ENCODE measurements at places on chromosomes 2 and 18.

DNA sequence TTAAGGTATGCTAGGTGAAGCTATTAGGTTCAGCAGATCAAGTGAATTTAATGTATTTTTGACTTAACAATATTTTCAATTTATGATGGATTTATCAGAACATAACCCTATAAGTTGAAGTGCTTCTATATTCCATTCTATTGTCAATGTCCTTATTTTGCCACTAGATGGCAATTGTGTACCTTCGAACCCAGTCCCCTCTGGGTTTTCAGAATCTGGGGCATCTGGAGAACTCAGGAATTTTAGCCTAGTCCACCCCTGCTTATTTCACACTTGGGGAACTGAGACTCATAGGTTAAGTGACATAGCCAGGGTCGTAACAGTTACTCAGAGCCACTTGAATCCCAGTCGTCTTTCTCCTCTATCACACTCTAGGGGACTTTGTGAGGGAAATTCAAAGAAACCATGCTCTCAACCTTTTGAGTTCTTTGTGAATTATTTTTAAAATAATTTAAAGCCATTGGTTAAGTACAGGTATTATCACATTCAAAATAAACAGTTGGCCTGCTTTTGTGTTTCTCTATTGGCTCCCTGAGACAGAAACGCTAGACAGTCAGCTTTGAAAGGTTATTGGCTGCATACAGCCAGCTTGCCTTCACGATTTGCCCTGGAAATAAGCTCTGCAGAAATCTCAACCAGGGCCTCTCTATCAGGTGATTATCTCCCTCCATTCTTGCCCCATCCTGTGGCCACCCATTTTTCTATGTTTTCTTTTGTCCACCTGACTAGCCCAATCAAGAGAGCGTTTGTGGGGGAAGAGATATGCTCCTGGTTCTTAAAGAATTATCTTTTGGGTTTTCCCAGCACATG is 145.0 kb downstream of the TTC27 start:
- no peak for DNase-seq

- no peak for DNase-seq
Measured at GRCh38 chr2:65275141-65275915, 47.7 kb downstream of the ACTR2 start.

DNA sequence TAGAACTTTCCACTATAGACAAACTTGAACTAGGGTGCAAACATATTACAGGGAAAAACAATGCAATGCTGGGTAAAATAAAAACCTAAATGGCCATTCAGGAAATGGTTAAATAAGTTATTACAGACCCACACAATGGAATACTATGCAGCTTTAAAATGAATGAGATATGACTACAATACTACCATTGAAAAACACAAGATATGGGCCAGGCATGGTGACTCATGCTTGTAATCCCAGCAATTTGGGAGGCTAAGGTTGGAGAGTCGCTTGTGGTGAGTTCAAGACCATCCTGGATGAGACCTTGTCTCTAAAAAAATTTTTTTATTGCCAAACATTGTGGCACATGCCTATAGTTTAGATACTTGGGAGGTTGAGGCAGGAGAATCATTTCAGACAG is 6.8 kb downstream of the PECR start:
- DNase-seq, result no peak

DNA sequence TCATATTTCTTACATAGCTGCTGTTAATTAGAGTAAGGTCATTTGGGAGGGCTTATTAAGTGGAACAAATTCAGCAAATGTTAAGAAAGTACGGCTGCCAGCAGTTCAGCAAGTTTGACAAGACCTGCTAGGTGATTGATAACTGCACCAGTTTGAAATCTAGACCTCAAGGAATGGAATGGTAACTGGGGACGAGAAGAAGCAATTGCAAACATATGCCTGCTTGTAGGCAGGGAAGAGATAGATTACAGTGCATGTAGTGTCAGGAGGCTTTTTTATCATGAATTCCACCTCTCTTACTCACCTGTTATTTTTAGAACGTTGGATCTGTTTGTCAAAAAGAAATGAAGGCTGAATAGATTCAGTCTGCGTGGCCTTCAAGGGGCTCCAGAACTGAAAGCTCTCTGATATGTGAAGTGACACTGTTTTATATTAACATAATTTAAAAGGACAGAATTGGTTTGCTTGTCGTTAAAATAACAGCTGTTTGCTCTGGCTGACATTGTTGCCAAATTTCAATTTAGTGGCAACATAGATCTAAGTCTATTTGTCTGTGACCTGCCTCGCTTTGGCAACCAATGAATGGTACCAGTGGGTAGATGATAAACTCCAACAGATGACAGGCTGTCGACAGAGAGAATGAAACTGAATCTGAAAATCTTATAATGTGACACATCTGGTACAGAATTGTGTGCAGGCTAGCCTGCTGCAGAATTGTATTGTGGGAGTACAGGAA is 199.3 kb downstream of the ZNF407 start:
- no peak for DNase-seq

DNA sequence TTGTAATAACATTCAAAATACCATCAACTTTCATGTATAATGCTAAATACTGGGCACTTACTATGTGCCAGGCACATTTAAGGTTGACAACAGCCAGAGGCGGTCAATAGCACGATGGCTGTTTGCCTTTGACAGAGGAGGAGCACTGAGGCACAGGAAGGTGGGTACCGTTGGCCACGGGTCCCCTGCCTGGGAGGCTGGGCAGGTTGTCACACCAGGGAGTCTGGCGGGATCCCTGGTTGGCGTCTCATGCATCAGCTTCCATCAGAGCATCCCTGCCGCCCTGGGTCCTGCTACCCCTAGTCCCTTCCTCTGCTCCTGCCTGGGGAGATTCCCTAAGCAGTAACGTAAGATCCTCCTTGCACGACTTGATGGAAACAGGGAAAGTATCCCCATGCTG is 19.4 kb downstream of the ALLC start:
- no peak for DNase-seq

DNA sequence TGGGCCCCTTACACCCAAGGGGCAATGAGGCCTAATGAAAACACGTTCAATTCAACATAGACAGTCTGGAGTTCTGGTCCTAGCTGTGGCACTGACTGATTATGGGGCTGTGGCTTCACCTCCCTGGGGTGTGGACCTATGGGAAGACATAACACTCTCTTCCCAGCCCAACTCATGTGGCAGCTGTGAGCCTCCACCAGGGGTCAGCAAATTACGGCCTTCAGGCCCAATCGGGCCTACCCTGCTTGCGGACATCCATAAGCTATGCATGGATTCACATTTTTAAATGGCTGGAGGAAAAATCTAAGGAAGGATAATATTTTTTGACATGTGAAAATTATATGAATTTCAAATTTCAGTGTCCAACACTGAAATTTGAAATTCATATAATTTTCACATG is 101.3 kb downstream of the LOXHD1 start:
- no peak for DNase-seq

GRCh38 chr18:12468445-12468844 is 60.7 kb downstream of the PRELID3A start:
- no peak for DNase-seq

DNA sequence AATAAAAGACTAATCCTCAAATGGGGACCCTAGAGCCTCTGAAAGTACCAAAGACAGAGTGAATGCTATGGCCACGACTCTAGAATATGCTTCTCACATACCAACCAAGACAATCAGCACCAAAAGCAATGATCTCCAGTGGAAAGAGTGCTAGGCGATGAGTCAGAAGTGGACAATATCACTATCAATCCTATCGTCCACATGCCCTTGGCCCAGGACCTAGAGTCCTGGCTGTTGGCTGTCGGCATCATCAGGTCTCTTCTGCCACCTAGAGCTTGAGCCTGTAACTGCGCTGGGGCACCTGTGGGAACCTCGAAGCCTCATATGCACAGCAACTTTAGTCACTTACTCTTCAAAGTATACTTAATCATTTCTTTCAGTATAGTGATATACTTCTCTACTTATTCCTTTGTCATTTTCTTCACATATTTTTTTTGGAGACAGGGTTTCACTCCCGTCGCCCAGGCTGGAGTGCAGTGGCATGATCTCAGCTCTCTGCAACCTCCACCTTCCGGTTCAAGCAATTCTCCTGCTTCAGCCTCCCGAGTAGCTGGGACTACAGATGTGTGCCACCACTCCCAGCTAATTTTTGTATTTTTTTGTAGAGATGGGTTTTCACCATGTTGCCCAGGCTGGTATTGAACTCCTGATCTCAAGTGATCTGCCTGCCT is 29.7 kb downstream of the NOL10 start:
- DNase-seq, result no peak

DNA sequence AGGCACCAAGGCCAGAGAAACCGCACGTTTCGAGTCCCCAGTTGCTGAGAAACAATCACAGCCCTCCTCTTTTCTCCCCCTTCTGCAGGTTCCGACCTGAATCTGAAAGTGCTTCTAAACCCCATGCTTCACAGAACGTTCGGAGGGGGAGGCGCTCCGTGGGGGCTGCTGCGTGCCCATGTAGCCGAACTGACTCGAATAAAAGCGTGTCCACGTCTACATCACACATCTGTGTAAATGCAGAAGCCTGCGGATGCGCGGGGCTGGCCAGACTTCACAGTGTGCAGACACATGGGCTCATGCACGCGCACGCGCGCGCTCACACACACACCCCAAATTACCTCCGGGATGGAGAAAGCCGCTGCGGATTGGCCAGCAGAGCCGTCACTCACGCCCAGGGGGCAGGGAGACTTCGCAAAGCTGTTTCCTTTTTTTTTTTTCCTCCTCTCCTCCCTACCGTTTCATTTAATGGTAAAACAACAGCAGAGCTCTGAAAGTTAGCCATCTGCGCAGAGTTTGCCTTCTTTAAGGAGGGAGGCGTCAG is 2.3 kb downstream of the ZNF516 start:
- peak; percentile 96 for DNase-seq

DNA sequence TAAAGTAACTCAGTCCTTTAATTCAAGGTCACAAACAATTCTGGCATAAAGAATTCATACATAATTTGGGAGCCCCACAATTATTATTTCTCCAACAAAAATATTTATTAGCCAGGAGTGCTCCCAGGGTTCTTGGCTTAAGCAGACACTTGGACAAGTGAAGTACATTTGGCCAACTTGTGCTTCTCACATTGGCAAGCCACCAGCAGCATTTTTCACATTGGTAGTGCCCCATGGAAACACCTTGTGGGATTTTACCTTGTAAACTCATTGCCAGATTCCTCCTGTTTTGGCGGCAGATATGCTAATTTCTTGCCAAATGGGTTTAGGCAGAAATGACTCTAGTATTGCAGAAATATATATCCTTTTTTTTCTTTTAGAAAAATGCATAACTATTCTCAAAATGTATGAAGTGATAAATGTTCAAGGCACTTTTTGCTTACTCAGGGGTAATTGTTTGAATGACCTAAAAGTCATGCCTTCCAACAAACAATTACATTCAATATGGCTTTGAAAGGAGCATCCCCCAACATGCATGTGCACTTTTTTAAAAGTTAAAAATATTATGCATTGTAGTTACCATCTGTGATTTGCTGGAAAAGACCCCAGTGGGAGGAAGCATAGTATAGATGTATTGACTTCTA is 113.5 kb downstream of the CSRNP3 start:
- no peak for DNase-seq

GRCh38 chr2:38381381-38382143 is 4.5 kb upstream of the ATL2 start:
- DNase-seq, result no peak

DNA sequence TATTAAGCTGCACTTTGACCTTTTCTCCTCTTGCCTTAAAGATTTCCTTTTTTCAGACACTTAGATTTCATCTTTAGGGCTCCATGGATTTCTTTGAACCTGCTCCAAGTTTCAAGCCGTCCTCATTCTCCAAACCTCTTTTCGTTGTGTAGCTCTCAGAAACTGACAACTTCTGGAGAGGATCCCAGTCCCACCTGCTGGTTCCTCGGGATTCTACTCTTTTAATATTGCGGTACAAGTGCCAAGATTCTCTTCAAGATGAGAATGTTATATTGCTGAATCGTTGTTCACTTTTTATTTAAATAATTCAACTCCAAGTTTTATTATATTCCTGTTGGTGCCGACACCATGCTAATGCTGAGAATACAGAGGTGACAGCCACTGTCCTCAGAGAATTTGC is 141.1 kb downstream of the CDH20 start:
- no peak for DNase-seq

DNA sequence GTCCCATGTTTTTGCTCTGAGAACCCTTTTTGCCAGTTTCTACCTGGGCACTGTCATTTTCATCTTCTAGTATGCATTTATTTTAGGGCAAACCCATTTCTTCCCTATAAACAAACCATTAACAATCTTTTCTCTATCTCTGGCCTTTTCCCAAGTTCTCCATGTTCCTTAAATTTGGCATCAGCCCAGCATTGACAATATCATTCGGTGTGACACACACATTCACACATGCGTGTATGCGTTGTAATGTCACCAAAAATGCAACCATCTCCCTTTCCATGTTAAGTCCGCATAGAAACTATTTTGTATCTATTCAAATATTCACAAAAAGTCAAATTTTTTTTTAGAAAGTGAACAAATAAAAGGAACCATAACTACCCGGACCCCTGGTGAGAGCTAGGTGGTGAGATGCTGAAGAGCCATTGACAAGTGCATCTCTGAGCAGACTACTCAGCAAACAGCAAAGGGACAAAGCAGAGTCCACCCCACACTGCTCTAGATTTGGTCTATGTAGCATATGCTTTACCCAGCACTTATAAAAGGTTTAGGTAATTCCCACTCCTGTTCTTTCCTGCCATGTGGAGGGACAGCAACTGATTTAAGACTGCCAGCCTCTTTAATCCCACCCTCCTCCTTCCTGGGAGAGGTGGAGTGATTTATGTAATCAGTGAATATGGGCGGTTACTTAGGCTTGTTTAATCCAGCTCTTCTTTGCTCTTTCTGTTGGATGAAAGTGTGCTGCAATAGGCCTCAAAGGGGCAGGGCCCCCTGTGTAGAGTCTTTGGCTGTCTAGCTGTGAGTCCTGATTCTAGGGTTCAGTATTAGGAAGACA is 124.1 kb downstream of the METTL8 start:
- no peak for DNase-seq
